ENCODE measurements at places on chromosomes 12 and 14. TPM values are rescaled to one million over a fixed set of nuclear protein-coding genes. Genes with fewer than 3 reads are reported as not detected.

CCDC196 gene
- total RNA-seq = not detected

CEP128 gene
- total RNA-seq = 17.0 TPM

B4GALNT3 gene
- total RNA-seq = 20.3 TPM

GCH1 gene
- 8.1 TPM for total RNA-seq

EIF2S3B gene
- total RNA-seq = 5.3 TPM

CCDC38 gene
- total RNA-seq = not detected

DLGAP5 gene
- total RNA-seq = 150 TPM

LMNTD1 gene
- total RNA-seq = not detected

GRCh38 chr12:112977139-112977538 lies 1.2 kb upstream of the OAS2 start:
- no peaks in the 10 kb centered on the region for H3K4me1 ChIP-seq
- no peaks in the 10 kb centered on the region for H3K36me3 ChIP-seq
- H3K27ac ChIP-seq = no peak overlapping the region
- no peak for DNase-seq
- H3K27me3 ChIP-seq = no peaks in the 10 kb centered on the region

- H3K27me3 ChIP-seq = no peaks in the 10 kb centered on the region
- no peak overlapping the region for H3K27ac ChIP-seq
- H3K36me3 ChIP-seq = no peaks in the 10 kb centered on the region
- no peak for DNase-seq
Observed at GRCh38 chr12:24229031-24229700, 279.7 kb upstream of the SOX5 start.

- H3K27me3 ChIP-seq = no peaks in the 10 kb centered on the region
- H3K4me1 ChIP-seq = no peaks in the 10 kb centered on the region
- H3K36me3 ChIP-seq = no peaks in the 10 kb centered on the region
- no peak for DNase-seq
- H3K4me3 ChIP-seq = no peak overlapping the region
- H3K27ac ChIP-seq = no peak overlapping the region
Observed at GRCh38 chr12:15721316-15722115, 67.7 kb downstream of the EPS8 start.

GRCh38 chr12:64531665-64532334 lies 78.5 kb upstream of the RASSF3 start:
- H3K27me3 ChIP-seq = no peaks in the 10 kb centered on the region
- DNase-seq = no peak
- peaks cover 4% of the 10 kb centered on the region for H3K4me1 ChIP-seq
- no peak overlapping the region for H3K27ac ChIP-seq
- H3K4me3 ChIP-seq = no peak overlapping the region
- H3K36me3 ChIP-seq = no peaks in the 10 kb centered on the region

DNA sequence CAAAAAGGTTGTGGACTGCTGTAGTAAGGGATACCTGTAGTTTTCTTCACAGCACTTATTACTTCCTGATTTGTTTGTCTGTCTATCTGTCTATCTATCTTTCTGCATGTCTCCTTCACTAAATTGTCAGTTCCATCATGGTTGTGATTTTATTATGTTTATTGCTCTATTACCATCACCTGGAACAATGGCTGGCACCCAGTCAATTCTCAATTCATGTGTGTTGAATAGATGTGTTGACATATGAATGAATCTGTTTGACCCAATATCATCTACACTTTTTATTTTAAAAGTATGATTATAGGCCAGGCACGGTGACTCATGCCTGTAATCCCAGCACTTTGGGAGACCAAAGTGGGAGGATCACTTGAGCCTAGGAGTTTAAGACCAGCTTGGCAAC lies 224.4 kb downstream of the NUBPL start:
- H3K4me1 ChIP-seq = no peaks in the 10 kb centered on the region
- no peak overlapping the region for H3K4me3 ChIP-seq
- H3K27me3 ChIP-seq = no peaks in the 10 kb centered on the region
- DNase-seq = no peak

GRCh38 chr12:71070416-71071128 lies 87.2 kb downstream of the TSPAN8 start:
- H3K27me3 ChIP-seq = no peaks in the 10 kb centered on the region
- no peak overlapping the region for H3K27ac ChIP-seq
- no peaks in the 10 kb centered on the region for H3K36me3 ChIP-seq
- no peak for DNase-seq
- no peaks in the 10 kb centered on the region for H3K4me1 ChIP-seq

DNA sequence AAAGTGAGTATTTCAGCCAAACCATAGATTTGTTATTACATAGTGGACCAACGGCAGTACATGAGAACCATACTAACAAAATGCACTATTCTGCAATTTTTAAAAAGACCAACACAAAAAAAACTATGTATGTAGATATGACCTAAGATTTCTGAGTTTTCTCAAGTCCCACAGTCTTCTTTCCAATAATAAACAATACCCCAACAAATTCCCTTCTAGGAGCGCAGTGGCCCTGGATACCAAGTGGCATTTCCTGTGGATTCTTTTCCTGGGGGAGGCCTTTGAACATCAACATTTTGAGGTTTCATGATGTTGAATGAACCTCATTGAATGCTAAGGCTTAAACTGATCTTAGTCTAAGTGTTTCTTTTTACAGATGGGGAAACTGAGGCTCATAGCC lies 210.5 kb downstream of the BCAT1 start:
- H3K27ac ChIP-seq = no peak overlapping the region
- no peak for DNase-seq
- H3K27me3 ChIP-seq = no peaks in the 10 kb centered on the region
- H3K36me3 ChIP-seq = no peaks in the 10 kb centered on the region
- H3K4me3 ChIP-seq = no peak overlapping the region

GRCh38 chr14:85061256-85061655 lies 468.7 kb upstream of the FLRT2 start:
- H3K27ac ChIP-seq = no peak overlapping the region
- no peaks in the 10 kb centered on the region for H3K36me3 ChIP-seq
- H3K4me1 ChIP-seq = no peaks in the 10 kb centered on the region

- H3K4me3 ChIP-seq = no peak overlapping the region
- no peaks in the 10 kb centered on the region for H3K4me1 ChIP-seq
- DNase-seq = no peak
- H3K27ac ChIP-seq = no peak overlapping the region
- no peaks in the 10 kb centered on the region for H3K36me3 ChIP-seq
Observed at GRCh38 chr12:98198261-98198982, 317.0 kb upstream of the TMPO start.

DNA sequence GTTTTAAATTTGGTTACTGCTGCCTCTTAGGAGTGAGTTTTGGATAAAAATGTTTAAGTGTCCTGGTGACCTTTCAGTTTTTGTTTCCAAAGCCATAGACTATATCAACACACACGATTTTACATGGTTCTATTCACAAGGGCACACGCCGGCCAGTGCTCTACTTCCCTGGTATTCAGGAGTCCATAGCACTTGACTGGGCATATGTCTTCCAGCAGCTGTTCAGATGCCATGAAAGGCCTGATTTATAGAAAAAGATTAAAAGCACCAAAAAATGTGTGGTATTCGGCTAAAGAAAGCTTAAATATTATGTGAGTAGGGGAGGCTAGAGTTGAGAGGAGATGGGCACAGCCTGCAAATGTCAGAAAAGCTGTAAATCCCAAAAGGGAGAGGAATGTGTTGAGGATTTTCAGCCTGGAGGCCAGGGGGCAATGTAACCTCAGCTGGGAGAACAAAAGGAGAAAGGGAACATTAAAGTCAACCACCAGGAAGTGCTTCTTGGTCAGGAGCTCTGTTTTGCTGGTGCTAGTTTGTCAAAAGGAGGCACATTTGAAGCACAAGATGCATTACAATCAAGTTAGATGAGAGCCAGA lies 478.4 kb downstream of the RAD51B start:
- no peak overlapping the region for H3K27ac ChIP-seq
- DNase-seq = peak; percentile 52
- H3K36me3 ChIP-seq = peaks cover 2% of the 10 kb centered on the region
- H3K4me3 ChIP-seq = no peak overlapping the region

DNA sequence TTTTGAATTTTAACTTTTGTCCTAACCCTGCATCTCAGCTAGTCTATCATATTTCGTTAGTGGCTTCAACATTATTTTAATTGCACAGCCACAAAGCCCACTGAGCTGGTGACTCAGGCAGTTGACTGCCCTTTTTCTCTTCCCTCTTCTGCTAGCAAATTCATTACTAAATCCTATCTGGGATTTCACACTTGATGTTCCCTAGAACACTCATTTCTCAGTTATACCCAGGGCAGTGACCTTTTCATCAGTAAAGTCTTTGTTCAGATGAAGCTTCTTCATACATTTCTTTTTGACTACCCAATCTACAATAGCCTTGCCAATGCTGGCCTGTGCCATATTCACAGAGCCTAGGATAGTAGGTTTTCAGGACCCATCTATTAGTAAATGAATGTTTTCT lies 107.0 kb downstream of the ATXN7L3B start:
- no peaks in the 10 kb centered on the region for H3K36me3 ChIP-seq
- H3K4me3 ChIP-seq = no peak overlapping the region
- H3K27me3 ChIP-seq = no peaks in the 10 kb centered on the region
- H3K27ac ChIP-seq = no peak overlapping the region
- no peak for DNase-seq
- no peaks in the 10 kb centered on the region for H3K4me1 ChIP-seq

DNA sequence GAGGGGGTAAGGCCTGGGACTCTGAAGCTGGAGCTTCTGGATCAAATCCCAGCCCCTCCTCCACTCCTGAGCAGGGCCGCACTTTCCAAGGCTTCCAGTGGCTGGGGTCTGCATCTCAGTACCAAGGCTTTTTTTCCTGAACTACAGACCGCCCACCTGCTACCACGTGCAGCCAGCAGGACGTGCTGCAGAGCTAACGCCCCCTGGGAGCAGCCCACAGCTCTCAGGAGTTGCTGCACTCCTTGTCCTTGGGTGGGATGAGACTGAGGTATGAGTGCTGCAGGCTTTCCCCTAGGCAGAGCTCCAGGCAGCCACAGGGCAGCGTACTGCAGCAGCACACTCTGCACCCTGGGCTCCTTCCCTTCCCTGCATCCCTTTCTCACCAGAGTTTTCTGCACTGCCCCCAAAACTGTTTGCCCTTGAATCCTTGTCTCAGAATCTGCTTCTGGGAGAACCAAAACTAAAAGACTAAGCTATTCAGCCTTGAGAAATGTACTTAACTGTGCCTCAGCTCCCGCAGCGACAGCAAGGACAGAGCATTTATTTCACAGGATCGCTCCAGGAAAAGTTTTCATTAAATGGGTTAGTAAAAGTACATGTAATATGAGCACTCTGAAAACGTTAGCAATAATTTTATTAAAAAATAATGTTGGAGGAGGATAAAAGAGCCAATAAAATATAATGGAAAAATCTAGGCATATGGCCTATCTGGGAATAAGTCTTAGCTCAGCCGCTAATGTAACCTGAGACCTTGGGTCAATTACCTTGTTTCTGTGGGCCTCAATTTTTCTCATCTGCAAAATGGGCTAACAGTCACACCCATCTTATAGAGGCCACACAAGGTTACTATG lies 25.5 kb downstream of the RBM19 start:
- DNase-seq = peak; percentile 51
- no peaks in the 10 kb centered on the region for H3K27me3 ChIP-seq
- peaks cover 22% of the 10 kb centered on the region for H3K36me3 ChIP-seq
- H3K4me1 ChIP-seq = no peaks in the 10 kb centered on the region

DNA sequence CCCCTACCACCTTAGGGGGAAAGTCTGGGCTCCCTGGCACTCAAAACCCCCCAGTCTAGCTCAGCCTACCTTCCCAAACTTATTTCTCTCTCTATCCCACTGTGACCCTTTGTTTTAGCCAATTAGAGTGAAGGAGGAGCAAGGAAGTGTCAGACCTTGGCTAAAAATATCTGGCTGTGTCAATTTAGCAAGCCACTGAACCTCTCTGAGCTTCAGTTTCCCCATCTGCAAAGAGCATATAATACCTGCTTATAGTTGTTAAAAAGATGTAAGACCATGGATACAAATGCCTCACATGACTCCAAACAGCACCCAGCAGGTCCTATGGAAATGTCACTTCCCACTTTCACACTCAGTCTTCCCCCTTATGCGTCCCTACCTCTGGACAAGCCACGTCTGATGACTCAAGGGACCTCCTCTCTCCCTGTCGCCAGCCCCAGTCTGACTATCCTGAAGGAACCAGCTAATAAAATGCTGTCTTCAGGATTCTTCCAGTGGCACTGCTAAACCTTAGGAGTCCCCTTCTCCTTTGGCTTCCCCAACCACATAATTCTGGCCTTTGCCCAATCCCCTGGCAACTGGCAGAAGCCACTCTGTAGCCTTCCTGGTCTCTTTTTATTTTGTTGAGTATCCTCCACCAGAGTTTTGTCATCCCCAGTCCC lies 19.3 kb downstream of the FOXN3 start:
- H3K36me3 ChIP-seq = no peaks in the 10 kb centered on the region
- peaks cover 13% of the 10 kb centered on the region for H3K4me1 ChIP-seq
- H3K27ac ChIP-seq = no peak overlapping the region
- DNase-seq = no peak
- no peak overlapping the region for H3K4me3 ChIP-seq

DNA sequence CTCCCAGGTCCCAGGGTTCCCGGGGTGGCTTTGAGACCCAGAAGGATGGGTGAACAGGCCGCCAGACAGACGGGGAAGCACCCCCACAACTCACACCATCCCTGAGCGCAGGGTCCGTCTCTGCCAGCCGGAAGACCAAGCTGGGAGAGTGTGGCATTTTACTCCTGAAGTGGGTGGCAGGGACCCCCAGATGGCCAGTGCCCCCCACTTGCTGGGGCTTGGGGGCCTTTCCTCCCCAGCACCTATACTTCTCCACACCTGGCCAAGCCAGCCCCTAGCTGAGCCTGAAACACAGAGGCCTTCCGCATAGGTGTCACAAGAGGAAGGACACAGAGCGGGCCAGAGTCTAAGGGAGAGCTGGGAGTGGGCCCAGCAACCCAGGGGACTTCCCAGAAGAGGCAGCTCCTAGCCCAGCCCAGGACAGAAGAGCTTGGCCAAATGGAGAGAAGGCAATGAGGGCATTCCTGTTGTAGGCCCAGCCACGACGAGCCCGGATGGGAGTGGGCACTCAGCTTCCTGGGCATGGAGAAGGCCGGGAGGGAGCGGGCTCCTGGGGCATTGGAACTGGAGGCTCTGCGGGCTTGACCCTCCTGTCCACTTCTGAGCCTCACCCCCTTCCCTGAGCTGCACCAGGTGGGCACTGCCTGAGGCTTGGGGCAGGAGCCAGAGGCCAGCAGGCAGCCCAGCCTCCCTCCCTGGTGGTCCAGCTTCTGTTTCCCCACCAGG lies 3.3 kb downstream of the AHNAK2 start:
- H3K4me3 ChIP-seq = no peak overlapping the region
- no peak overlapping the region for H3K27ac ChIP-seq
- peaks cover 18% of the 10 kb centered on the region for H3K27me3 ChIP-seq

- DNase-seq = no peak
- H3K36me3 ChIP-seq = peaks cover 38% of the 10 kb centered on the region
- no peaks in the 10 kb centered on the region for H3K27me3 ChIP-seq
- no peak overlapping the region for H3K27ac ChIP-seq
Observed at GRCh38 chr12:110538869-110539622, 36.9 kb downstream of the RAD9B start.

GRCh38 chr14:100440758-100441203 lies 117.6 kb downstream of the SLC25A47 start:
- no peaks in the 10 kb centered on the region for H3K27me3 ChIP-seq
- no peaks in the 10 kb centered on the region for H3K36me3 ChIP-seq
- no peak overlapping the region for H3K4me3 ChIP-seq
- no peaks in the 10 kb centered on the region for H3K4me1 ChIP-seq
- DNase-seq = no peak

Measured in H1 (cell line).